ENCODE measurements at places on chromosomes 13 and 19.

DNA sequence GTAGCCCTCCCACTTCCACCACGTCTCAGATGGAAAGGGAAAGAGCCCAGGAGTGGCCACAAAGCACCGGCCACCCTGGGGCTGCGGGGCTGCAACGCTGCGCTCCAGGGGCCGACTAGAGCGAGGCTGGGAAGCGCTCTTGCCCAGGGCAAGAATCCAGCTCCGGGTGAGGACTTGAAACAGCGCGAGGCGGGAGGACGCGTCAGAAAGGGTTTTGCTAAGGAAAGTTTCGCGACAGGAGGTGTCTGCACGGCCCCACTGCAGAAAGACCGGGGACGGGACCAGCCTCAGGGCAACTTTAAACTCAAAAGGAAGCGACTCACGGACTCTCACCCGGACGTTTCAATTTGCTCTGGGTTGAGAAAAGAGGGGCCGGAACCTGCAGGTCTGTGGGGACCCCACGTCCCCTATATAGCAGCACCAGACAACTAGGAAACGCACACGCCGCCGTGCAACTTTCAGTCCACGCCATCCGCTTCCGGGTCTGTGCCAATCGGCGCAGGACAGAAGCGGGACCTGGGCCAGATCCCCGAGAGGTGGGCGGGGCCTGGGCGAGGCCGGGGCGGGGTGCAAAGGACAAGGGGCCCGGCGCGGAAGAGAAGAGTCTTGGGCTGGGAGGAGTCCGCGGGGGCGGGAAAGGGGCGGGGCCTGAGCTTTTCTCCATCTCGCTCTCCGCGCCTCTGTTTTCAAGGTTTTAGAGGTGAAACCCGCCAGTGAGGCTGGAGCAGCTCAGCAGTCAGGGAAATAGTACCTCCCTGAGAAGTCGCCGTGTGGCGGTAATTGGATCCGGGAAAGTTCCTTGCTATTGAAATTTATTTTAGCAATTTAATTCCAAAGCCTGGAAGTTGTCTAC is at the start of gene ZNF816:
ZNF816 (minus strand) TSS at position 488 of the 853 bp plus-strand sequence. CDS start 6,792 bp downstream, outside the sequence.
- DNase-seq, result peak; percentile 69

DNA sequence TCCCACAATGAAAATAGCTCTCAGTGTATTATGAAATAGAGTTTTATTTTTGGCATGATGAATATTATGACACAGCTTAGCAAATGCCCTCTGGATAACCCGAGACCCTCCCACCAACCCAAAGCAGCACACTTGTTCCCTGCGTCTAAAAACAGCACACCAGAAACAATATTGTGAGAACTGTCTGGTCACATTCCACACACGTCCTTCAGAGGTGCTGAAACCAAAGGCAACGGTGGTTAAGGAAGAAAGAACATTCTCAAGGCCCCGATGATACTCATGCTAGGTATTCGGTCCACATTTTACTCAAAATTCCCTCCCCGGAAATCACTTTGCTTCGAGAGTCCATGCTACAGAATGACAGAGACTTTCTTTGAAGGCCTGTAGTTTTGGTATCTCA is 156.7 kb downstream of the SLC7A1 start:
- no peak for DNase-seq

DNA sequence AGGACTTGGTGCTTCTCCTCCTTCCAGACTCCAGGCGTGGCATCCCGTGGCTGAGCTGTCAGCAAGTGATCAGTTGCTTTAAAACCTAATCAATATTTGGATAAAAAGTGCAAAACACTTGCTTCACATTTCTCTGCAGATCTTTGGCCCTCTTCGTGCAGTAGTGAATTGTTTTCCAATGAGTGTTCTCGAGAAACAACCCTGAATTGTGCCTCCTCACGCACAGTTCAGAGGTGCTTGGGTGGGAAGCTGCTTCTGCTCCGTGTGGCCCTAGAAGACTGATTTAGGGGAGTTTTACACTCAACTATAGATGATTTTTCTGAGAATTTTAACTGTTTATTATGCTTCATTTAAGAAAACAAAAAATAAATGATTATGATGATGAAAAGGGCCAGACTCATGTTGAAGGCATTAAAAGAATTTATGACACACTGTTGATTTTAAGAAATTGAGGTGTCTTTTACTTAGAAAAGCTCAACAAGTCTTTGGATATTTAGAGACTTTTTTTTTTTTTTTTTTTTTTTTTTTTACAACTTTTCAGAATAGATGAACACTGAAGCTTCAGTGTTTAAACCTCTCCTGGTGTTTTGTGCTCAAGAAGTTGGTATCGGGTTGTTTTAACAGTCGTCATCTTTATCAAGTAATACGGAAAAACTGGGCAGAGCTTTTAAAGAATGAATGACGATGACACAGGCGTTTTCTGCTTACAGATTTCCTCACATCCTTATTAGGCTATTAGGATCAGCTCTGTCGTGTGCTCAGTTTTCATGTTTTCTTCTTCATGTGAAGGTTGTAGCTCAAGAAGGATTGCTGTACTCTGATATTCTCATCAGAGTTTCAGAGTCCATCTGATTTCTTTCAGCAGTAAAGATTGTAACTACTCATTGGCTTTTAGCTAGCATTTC is 39.5 kb upstream of the TEX29 start:
- DNase-seq, result no peak

DNA sequence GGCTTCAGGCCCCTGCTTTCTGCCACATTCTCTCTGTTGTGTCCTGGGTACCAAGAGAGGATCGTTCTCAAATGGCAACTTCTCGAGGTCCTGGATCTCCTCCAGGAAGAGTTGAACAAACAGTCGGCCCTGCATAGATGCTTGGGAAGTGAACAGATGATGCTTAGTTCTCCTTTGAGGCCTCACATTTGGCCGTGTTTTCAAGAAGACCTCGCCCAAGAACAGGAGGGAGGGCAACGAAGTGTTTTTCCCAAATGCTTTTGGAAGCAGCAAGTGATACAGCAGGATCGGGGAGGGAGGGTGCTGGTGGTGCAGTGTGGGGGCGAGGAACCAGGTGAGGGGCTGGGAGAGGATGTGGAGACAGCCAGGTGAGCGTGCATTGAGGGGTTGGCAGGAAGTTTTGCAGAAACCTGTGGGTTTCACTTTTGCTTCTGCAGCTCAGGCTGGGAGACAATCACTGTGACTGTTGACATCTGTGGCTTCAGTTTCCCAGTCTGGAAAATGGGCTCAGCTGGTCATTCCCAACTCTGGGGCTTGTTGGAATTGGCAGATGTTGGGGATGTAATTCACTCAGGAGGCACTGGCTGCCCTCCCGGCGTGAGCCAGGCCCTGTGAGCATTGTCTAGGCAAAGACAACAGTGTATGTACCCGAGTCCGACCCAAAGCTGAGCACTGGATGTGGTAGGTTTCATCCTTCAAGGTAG is 21.6 kb downstream of the MAST3 start:
- no peak for DNase-seq

DNA sequence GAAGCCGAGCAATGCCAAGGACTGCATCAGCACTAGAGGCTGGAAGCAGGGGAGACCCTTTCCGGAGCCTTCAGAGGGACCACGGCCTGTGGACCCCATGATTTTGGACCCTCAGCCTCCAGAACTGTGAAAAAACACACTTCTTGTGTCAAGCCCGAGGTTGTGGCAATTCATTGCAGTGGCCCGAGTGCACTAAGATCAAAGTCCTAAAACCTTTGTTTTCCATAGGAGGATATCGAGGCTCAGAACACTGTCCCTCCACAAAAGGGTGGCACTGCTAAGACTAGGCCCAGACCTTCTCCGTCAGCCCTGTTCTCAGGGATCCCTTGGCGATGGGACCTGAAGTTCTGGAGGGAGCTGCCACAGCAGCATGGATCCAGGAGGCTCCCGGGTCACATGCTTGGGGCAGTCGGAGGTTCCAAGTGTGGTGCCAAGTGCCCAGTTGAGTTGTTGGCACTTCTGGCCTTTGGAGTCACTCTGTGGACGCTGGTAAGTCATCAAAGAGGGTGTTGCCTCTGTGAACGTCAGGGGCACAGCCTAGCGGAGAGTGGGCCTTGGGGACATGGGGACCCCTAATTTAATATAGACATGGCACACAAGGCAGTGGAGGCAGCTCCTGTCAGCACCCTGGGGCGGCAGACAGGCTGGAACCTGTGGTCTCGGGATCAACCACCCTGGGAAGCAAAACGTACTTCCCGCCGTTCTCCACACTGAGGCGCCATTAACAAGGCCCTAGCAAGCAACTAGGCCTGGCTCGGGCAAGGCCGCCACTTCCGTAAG is 199.2 kb downstream of the COL4A1 start:
- DNase-seq, result no peak

DNA sequence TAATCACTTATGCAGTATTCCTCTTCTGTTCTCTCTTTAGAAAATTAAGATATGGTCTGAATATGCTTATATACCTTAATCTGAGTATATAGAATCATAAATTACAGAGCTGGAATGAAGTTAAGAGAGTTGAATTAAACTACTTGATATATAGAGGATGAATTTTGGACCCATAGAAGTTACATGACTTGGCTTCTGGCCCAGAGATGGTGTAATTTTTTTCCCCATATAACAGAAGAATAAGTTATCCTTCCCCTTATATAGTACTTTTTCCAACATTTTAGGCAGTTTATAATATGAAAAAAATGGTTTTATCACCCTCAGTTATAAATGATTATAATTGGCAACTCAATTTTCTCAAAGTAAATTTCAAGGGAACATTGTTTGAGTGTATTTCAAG is 616.3 kb downstream of the TBC1D4 start:
- DNase-seq, result no peak
